ENCODE measurements at places on chromosomes 16 and 17.
A peak's percentile ranks its signal among the peaks of the same experiment; 100 is the strongest.

- no peak for DNase-seq
Measured at GRCh38 chr16:66668777-66669444, 27.6 kb downstream of the CMTM4 start.

DNA sequence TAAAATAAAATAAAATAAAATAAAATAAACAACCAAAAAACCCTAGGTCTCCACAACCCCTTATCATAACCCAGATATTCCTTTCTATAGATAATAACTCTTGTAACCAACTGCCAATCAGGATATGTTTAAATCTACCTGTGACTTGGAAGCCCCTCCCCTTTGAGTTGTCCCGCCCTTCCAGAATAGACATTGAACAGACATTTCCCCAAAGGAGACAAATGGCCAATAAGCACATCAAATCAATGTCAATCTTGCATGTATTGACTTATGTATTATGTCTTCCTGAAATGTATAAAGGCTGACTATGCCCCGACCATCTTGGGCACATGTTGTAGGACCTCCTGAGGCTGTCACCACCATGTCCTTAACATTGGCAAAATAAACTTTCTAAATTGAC lies 1.5 kb upstream of the MAPK7 start:
- peak; percentile 68 for DNase-seq

- DNase-seq, result peak; percentile 90
Measured at GRCh38 chr17:3557768-3558583, at the start of gene TRPV3. TRPV3 (minus strand) TSS chr17:3557812; CDS start chr17:3554850, 2,962 bp downstream.

DNA sequence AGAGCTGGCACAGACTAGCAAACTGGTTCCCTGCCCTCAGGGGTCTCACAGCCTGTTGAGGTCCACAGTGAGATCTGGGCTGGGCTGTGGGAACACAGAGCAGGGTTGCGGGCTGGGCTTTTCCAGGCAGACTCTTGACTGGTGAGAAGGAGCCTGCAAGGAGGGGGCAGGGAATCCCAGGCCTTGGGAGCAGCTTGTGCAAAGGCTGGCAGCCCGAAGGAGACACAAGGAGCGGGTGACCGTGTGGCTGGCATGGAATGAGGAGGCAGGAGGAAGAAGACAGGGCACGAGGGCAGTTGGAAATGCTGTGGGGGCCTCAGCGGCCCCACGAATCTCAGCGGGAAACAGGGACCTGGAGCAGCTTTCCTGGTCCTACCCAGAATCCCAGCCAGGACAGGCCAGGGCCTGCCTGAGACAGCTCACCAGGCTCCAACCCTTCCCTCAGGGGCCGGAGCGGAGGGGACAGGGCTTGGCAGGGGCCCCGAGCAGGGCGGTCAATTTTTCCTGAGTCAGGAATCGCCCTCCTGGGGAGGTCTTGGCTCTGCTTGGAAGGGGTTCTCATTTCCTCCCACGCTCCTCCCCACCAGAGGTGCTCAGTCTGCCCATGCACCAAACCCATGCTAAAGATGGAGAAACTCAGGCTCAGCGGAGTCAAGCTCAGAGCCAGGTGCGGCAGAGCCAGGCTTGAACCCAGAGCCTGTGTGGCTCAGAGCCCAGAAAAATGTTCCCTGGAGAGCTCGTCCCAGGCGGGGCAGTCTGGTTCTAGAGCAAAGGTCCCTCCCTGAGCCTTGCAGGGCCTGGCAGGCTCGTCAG lies 9.2 kb upstream of the SNN start:
- DNase-seq, result no peak

GRCh38 chr16:56637814-56638750 lies at the start of gene MT1A:
MT1A (plus strand) TSS chr16:56638666; CDS start chr16:56638739, 73 bp downstream.
- DNase-seq, result peak; percentile 87

GRCh38 chr17:38745545-38745944 lies 2.6 kb downstream of the PCGF2 start:
- no peak for DNase-seq

DNA sequence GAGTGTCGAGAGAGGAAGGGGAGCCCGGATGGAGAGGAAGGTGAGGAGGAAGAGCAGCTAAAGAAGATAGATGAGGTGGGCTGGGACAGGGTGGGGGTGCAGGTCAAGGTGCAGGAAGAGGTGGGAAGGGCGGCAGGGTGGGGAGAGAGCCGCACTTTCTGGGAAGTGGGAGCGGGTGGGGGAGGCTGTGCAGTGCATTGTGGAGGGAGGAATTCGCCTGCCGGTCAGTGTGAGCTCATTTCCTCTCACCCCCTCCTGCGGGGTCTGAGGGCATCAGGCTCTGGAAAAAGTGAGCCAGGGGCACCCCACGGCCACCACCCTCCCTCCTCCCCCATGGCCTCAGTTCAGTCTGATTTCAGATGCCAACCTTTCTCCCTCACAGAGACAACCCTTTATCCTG lies 2.5 kb upstream of the ARHGAP23 start:
- DNase-seq, result no peak

- no peak for DNase-seq
Measured at GRCh38 chr16:85975451-85975981, 76.6 kb downstream of the IRF8 start.

DNA sequence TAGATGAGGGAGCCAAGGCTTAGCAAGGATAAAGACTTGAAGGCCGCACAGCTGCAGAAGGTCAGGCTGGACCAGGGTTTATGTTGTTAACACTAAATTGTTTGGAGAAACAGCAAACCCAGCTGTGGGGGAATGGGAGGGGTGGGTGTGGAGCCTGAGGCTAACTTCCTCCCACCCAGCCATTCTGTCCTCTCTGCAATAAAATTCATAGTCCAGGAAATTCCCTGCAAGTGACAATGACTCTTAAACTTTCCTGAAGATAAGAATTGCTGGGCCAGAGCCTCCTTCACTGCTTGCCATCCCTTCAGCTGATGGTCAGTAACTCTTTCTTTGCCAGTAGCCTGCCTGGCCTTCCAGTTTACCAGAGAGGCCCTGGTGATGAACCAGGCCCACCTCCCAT lies 19.4 kb upstream of the ATP5MC1 start:
- no peak for DNase-seq

DNA sequence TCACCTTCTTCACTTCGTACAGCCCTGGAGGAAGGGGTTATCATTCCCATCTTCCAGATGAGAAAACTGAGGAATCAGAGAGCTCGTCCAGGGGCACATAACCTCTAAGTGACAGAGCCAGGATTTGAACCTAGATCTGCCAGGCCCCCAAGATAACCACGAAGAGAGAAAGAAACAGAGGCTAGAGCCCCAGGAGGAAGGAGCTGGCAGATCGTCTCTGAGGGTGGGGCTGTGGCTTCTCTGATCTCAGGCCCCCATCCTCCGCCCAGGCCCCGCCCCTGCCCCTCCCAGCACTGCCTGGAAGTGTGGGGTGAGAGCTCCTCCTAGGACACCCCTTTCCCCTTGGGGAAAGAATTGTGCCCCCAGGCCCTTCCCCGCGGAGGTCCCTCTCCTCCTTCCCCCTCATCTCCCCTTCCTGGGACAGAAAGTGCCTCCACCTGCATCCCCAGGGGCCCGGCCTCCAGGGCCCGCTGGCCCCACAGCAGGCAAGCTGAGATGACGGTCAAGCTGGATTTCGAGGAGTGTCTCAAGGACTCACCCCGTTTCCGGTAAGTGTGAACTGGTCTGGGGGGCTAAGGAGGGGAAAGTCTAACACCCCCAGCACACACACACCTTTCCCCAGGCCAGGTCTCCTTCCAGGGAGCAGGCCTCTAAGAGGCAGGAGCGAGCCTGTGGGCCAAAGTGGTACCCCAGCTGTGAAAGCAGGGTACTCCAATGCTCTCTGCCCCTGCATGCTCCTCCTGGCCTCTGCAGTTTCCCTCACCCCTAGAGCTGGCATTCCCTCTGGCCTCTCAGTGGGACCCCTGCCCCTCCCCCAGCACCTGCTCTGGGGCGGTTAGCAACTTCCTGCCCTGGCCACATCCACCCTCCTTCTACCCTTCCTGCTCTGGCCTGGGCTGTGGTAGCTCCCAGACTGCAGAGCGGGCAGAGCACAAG lies at the start of gene ACAP1:
ACAP1 (plus strand) TSS at position 290 of the 936 bp plus-strand sequence; CDS start at position 496, 206 bp downstream.
- peak; percentile 92 for DNase-seq
